Fibroblast of villous mesenchyme (primary cell): ENCODE measurements at places on chromosomes 4 and X. TPM values are rescaled to one million over a fixed set of nuclear protein-coding genes. Genes with fewer than 3 reads are reported as not detected.

DNA sequence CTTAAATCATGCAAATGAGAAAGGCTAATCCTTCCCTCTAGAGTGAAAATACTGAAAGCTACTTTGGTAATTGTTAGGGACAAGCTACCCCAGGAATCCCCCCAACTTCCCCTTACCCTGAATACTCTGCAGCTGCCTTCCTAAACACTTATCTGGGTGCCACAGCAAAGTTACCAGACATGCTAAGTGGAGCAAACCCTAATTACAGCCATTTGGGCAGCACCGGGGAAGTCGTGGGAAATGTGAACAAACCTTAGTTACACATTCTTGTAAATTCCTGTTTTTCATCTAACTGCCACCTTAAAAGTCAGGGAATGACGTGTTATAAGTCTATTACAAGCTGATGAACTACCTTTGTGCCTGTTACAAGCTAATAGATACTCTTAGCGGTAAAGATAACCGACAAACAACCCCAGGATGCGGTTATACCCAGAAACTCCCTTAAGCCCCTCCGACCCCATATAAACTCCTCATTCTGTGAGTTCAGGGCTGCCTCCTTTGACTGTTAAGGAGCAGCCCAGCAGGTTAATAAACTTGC is 66.0 kb upstream of the PLAC8 start:
- DNase-seq: no peak

Gene SPARCL1
- total RNA-seq: under 0.01 TPM in 1 of 2 replicates, not detected in the other

- DNase-seq: peak; percentile 61
Measured at GRCh38 chr4:48779095-48779997, 733 bp downstream of the FRYL start.

- no peak for DNase-seq
Measured at GRCh38 chrX:46321676-46322075, 223.5 kb downstream of the ZNF674 start.

GRCh38 chr4:4456351-4456750 is 69.4 kb downstream of the NSG1 start:
- DNase-seq: no peak

DNA sequence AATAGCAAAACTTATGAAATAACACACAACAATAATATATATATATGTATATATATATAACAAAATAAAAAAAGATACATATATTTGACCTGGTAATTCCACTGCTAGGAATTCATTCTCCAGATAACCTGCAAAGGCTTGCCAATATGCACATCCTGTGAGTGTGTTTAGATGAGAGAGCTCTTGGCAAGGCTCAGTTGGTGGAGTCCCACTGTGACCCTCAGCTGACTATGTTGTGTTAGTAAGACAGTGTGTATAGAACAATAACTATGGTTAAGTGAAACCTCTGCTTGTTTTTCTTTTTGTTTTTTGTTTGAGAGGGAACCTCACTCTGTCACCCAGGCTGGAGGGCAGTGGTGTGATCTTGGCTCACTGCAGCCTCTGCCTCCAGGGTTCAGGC is 39.5 kb upstream of the RBMX start:
- no peak for DNase-seq

Gene TRO
- 16.8 and 17.1 TPM in 2 replicates for total RNA-seq

Gene FDCSP
- not detected in 2 replicates for total RNA-seq

DNA sequence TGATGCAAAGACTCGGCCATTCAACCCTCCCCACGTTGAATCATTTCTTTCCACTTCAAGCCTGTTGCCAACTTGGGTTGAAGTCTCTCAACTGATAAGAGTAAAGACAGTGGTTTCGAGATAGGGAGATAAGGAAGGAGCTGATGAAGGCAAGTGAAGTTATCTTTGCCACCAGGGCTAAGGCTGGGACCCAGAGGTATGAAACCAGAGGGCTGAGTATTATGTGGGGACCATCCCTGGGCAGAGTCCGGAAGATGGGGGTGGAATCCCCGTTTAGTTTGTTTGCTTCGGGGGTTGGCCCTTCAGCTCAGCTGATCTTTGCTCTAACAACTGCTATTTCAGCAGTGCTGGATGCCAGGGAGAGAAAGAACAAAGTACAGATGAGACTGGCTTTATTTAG is 2.3 kb upstream of the XPNPEP2 start:
- DNase-seq: no peak

Gene NUDT10
- 0.32 and 1.3 TPM in 2 replicates for total RNA-seq

GRCh38 chrX:150476164-150476699 is 92.2 kb upstream of the MTM1 start:
- DNase-seq: peak; percentile 91

DNA sequence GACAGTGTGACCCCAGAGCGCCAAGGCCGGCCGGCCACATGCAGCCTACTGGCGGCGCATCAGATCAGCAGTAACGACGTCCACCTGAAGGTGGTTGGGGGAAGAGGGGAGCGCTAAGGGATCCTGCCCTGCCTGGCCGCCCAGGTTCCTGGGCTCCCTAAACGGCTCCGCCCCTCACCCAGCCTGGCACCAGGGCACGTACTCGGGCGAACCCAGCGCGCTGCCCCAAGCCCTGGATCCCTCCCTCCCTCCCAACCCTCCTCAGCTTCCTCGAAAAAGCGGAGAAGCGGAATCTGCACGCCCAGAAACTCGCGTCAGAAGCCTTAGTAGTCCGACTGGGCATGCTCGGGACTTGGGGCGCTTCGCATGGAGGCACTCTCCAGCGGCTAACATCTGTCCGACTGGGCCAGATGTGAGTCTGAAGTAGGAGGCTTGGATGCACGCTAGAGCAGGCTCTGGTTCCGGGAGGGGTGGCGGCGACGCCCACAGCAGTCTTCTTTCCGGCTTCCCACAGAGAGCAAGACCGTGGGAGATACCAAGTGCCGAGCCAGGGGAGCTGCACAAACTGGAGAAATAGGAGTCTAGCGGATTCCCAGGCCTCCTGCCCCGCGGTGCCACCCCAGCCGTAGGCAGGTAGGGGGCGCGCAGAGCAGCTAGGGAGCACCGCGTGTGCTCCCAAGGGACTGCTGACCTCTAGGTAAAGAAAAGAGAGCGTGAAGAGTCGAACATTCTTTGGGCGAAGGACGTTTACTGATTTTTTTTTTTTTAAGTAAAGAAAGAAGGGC is 114.3 kb upstream of the TEX13C start:
- no peak for DNase-seq

Gene FREM3
- not detected in 2 replicates for total RNA-seq

GRCh38 chr4:42480281-42480680 is 83.0 kb downstream of the SHISA3 start:
- no peak for DNase-seq

Gene BRS3
- not detected in 2 replicates for total RNA-seq

DNA sequence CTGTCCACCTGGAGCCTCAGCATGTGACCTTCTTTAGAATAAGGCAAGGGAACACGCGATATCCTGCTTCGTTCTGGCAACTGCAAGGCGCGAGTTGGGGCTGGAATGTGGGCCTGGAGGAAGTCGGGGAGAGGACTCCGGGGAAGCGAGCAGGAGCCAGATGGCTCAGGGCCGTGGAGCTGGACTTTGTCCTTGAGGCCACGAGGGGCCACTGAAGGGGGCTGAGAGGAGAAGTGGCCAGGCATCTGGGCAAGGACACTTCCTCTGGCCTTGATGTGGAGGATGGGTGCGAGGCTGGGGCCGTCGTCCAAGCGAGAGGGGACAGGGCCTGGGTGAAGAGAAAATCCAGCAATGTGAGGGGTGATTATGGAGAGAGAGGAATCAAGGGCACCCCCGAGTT is 12.2 kb upstream of the DUSP9 start:
- DNase-seq: no peak

DNA sequence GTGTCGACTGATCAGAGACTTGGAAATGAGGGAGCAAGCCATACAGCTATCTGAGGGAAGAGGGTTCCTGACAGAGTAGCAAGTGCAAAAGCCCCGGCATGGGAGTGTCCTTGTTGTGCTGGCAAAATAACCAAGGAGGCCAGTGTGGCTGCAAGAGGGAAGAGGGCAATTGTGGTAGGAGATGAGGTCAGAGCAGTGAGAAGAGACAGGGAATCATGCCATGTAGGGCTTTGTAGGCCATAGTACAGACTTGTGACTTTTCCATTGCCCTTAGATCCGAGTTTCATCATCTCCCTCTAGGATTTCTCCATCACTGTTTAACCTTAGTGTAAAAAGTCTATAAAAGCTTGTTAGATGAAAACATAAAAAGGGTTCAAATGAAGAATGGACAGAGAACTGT is 76.2 kb downstream of the DOCK11 start:
- peak; percentile 84 for DNase-seq

Gene CLDN34
- under 0.01 TPM in 1 of 2 replicates, not detected in the other for total RNA-seq

Gene RADX
- 0.64 and 0.86 TPM in 2 replicates for total RNA-seq

GRCh38 chr4:144633215-144633614 is 12.7 kb upstream of the HHIP start:
- no peak for DNase-seq

GRCh38 chrX:29691044-29691443 is 524.3 kb upstream of the MAGEB2 start:
- DNase-seq: no peak

Gene GLUD2
- total RNA-seq: 1.9 and 3.5 TPM in 2 replicates

Gene DMRTC1B
- not detected in 2 replicates for total RNA-seq

Gene ABCB7
- 15.1 and 18.6 TPM in 2 replicates for total RNA-seq

Gene CDKL5
- total RNA-seq: 4.5 and 6.5 TPM in 2 replicates

DNA sequence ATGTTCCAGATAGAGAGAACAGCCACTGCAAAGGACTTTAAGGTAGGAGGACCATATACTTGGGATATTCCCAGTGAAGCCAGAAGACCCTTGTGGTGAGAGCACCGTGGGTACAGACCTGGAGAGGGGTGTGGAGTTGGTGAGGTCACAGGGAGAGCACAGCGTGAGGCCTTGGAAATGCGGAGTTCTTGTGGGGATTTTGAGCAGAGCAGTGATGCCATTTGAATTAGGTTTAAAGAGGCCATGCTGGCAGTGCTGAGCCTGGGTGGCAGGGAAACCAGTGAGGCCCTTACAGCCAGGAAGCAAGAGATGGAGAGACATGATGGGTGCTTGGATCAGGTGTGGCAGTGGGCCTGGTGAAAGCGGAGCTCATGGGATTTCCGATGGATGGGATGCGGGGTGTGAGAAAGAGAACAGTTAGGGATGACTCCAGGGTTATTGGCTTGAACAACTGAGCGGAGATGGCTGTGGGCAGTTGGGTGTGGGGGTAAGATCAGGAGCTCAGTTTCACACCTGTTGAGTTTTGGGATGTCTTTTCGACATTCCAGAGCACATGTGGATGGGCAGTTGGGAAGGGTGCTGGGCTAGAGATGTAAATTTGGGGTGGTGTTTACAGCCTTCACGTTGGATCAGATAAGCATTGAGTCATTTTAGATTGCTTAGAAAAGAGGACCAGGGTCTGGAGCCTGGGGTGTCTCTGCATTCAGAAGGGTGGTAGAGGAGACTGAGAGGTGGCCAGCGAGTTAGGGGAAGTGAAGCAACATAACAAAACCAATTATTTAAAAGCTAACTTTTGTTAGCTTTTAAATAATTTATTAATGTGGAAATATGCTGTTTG is 68.9 kb downstream of the TMEM131L start:
- DNase-seq: no peak

GRCh38 chr4:56251556-56251955 is 135.7 kb downstream of the AASDH start:
- no peak for DNase-seq

Gene SSX7
- not detected in 2 replicates for total RNA-seq

GRCh38 chr4:167721617-167722486 is 370.5 kb upstream of the ANXA10 start:
- DNase-seq: no peak

Gene CNOT6L
- 13.5 and 14.2 TPM in 2 replicates for total RNA-seq

- no peak for DNase-seq
Measured at GRCh38 chr4:51842167-51842553, 793 bp upstream of the DCUN1D4 start.

Gene HMGN5
- 0.43 and 2.6 TPM in 2 replicates for total RNA-seq

Gene MRPL1
- 26.7 and 42.3 TPM in 2 replicates for total RNA-seq

DNA sequence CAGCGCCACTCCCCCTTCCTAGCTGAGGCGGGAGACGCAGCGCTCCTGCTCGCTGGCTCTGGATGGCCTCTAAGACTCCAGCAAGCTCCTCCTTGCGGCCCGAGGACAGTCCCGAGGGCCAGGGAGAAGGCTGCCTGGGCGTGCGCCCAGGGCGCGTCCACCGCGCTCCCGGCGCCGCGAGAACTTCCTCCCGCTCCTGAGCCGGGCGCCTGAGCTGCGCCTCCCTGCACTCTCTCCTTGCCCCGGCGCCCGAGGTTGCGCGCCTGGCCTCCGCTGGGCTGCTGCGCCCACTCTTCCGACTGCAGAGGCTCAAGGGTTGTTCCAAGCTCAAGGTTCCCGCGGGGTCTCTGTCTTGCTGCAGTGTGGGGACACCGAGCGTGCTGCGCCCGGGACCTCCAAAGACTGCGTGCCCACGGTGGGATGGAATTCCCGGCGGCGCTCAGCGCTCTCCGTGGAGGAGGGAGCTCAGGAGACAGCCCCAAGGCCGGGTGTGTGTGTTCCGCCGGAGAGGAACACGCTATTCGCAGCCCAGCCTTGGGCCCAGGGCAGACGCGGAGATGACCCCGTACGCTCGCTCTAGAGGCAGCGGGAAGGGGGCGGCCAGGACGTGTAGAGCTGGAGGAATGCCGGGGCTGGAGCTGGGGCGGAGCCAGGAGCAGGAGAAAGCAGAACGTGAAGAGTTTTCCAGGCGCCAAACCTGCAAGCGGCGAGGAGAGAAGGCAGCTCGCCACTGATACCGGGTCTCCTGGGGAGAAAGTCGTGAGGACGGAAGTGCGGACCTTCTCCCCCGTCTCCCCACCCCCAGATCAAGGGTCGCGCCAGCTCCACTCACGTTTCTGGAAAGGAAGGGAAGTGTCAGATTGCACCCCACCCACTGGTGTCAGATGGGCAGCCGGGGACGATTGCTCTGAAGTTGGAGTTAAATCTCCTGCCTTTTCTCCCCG is at the start of gene ARHGAP6:
Gene ARHGAP6, minus strand, starts transcription at position 753 of the 944 bp plus-strand sequence. CDS start 1,092 bp downstream, outside the sequence.
- DNase-seq: peak; percentile 69

- DNase-seq: peak; percentile 50
Measured at GRCh38 chr4:39636531-39637184, 2.0 kb downstream of the SMIM14 start.

DNA sequence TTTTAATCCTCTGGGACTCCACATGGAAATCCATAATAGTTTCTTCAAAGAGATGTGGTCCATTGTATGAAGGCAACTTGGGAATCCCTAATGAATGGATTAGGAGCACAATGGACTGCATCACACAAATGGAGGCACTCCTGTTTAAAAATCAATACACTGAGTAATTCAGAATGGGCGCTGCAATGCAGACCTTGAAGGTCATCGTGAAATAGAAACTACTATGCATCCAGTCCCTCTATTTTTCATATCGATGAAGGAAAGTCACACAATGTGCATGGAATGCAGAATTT is 98.8 kb upstream of the EGFL6 start:
- no peak for DNase-seq

GRCh38 chr4:3390288-3390811 is 51.4 kb upstream of the HGFAC start:
- no peak for DNase-seq

Gene RS1
- total RNA-seq: not detected in 2 replicates

GRCh38 chrX:77510007-77510406 is 62.8 kb downstream of the FGF16 start:
- no peak for DNase-seq

Gene GPR143
- 0.32 and 0.43 TPM in 2 replicates for total RNA-seq

Gene TSPAN7
- total RNA-seq: not detected in 2 replicates

DNA sequence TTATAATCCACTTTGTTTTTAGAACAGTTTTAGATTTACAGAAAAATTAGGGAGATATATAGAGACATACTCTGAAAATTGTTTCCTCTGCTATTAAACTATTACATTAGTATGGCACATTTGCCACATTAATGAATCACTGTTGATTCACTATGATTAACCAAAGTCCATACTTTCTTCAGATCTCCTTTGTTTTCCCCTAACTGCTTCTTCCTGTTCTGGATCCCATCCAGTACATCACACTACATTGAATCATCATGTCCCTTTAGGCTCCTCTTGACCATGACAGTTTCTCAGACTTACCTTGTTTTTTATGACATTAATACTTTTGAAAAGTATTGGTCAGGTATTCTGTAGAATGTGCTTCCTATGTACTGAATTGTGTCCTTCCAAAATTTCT is 109.2 kb upstream of the EDNRA start:
- no peak for DNase-seq
